GM12878 (cell line): ENCODE measurements at places on chromosomes 2 and 18.

GRCh38 chr18:13245481-13246000 is 27.0 kb downstream of the LDLRAD4 start:
- no peak for DNase-seq

DNA sequence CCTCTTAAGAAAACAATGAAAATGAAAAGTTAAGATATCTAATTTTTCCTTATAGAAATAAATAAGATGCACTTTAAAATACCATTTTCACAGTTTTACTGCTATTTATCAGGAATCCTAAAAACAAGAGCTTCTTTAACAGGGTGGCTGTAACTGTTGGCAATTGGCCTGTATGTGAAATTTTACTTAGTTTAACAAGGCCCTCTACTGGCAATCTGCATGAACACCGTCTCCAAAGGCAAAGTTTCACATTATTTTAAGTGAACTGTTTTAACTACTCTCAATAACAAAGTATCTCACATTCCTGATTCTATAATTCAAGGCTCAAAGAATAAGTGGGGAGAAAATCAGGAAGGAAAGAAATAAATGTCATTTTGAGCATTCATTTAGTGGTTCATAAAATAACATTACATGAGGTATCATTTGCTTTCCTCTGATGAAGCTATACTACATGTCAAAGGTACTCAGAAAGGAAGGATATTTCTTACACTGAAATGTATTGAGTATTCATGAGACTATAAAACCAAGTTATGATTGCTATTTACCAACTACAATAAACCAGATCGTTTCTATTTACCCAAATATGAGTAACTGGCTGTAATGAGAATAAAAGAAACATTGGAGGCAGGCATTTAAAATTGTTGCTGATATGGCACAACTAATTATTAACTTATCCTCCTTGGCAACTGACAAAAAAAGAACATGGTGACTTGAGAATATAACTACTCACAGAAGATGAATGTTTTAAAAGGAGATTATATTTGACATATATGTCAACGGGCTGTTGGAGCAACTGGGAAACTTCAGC is 7.0 kb downstream of the NCKAP5 start:
- no peak for DNase-seq

DNA sequence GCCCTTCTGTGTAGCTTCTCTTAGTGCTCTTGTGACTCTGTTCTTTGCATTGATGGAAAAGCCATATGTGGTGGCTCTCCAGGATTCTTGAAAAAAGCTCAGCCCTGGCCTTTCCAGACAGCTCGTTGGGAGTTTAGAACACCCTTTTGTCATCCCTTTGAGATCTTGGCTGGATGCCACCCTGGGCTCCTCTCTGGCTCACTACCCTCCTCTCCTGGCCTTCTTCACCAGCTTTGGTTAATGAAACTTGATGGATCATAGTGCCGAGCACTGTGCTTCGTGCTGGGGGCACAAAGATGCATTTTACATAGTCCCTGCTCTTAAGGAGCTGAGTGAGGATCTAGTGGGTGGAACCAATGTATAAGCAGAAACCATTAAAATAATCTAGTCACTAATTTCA is 15.6 kb upstream of the FHOD3 start:
- no peak for DNase-seq

GRCh38 chr2:150166313-150167051 is 321.0 kb downstream of the RND3 start:
- DNase-seq: no peak

GRCh38 chr2:195270466-195271039 is 386.5 kb upstream of the SLC39A10 start:
- DNase-seq: no peak

- no peak for DNase-seq
These were observed 364.5 kb downstream of the PARD3B start for GRCh38 chr2:204909791-204910190.

DNA sequence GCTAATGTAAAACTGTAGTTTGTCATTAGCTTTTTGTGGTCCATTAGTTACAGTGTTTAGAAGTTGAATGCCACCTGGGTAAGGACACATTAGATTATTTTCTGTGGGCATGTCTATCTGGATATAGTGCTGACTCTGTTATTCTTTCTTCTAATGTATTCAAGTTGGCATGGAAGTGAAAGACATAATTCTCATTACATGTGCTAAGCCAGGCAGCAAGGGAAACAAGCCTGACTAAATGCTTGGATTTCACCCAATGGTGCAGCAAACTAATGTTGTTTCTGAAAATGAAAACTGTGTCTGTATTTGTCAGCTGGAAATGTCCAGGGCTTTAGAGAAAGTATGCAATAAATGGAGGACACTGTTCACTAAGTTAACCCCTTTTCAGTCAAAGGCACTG is 100.7 kb downstream of the NUP35 start:
- no peak for DNase-seq

DNA sequence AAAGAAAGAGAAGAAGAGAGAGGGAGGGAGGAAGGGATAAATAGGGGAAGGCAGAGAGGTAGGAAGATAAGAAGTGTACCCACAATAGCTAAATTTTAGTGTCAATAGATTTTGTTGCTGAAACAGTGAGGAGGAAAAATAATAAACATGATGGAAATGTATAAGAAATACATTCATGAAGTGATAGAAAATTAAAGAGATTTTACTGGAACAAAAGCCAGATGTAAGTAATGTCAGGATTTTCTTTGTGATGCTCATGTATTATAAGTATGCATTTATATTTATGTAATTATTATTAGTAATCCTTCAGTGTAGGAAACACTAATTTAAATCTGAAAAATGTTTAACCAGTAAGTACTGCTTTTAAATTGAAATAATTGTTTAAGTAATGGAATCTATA is 1125.2 kb upstream of the FANCL start:
- DNase-seq: no peak

DNA sequence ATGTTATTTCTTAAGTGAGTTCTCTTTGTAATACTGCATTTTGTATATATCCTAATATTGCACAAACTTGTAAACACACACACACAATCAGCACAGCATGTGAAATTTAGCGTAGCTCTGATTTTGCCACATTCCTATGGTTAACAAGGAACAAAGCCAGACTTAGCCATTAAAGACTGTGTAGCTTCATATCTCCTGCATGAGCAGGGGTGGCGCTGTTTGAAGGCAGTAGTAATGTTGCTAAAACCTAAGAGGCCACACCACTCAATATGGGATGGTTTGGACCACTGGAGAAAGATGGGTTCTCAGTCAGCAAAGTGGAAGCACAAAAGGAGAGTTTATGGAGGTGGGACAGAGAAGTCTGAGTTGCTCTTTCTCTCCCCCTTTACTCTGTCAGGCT is 61.1 kb upstream of the RND3 start:
- no peak for DNase-seq

DNA sequence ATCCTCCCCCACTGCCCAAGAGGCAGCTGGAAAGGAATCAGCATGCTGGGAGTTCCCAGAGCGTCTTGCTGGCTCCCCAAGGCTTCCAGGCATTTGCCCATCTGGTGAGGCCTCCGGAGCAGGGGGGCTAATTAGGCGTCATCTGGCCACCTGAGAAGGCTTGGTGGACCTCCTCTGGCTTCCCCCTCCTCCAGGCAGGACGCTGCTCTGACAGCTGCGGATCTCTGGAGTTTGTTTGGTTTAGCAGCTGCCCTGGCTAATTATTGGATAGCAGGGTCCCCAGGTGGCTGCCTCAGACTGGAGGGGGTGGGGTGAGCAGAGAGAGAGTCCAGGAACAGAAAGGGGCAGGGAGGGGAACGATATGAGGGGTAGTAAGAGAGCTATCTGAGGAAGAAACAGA is 425.2 kb upstream of the MEX3C start:
- no peak for DNase-seq

DNA sequence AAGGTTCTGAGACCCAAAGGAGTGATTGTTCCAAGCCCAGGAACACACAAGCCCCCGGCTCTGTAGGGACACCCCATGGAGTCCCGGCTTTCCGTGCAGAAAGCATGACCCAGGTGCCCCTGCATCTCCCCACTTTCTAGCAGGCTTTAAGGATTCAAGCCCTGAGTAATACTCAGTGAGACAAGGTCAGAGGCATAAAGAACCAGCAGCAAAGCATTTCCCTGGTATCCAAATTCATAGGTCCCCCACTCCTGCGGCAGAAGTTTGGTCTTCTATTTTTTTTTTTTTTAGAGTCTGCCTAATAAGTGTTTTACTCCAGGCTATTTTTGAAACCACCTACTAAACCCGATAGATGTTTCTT is 16.3 kb downstream of the TSHZ1 start:
- no peak for DNase-seq

DNA sequence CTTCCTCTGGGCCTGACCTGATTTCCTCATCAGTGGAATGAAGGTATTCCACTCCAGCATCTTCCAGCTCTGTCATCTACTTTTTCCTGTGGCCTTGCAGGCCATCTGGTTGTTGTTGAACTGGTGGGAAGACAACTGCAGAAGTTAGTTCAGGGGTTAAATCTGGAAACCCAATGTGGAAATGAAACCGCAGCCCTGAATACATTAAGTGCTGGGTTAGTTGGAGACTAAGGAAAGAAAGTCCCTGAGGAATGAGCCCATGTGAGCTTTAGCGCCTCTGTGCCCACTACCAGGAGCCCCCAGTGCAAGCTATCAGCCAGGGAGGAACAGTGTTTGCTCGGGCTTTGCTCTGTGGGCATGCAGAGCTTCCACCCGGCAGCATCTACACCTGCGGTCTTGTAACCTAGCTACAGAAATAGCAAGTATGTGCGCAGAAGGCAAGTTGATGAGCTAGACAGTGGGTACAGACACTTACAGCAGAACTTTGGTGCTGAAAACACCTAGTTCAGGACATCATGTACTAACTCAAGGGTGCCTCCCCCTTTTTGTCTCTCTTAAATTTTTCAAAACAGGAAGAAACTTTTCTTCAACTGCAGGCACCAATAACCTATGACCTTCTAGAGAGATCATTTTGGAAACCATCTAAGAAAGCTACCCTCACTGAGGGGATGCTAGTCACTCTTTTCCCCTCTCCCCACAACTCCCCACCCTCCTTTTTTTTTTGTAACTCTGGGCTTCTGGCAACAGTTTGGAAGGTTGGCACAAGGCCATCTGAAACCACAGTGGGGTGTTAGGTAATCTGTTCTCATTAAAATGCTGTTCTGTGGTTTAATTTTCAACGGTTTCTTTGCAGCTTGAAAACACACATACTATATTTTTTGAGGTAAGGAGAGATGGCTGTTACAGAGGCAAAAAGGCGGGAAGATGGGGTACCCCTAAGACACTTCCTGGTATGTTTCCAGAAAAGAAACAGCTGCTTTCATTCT is 18.3 kb upstream of the CXCR4 start:
- no peak for DNase-seq

DNA sequence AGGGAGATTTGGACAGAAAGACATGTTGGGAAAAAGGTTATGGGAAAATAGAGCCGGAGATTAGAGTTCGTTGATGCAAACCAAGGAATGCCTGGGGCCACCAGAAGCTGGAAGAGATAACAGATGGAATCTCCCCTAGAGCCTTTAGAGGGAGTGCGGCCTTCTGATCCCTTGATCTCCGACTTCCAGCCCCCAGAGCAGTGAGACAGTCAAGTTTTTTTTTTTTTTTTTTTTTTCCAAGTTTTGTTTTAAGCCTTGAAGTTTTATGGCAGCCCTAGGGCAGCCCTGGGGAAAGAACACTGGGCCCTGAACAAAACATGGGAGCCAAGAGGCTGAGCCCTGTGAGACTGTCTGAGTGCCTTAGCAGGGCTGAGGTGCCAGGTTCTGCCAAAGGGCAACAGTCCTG is 6.5 kb downstream of the DGKD start:
- no peak for DNase-seq

GRCh38 chr2:128779301-128780095 is 460.8 kb upstream of the HS6ST1 start:
- no peak for DNase-seq

DNA sequence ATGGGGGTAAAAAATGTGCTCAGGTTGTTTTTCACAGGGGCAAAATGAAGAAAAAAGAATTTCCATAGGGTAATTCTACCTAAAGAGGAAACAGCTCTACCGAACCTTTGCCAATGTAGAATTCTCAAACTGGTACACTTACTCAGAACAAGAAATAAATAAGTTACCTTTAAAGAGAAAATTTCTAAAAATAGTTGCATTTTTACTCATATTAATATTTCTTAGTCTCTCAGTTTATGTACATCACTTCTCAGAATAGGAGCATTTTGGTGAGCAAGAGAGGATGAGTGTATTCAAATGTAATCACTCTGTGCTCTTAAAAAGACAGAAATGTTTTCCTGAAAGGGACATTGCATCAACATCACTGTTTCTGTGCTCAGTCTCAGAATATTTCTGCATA is 574.7 kb upstream of the SLC8A1 start:
- no peak for DNase-seq

GRCh38 chr2:203583084-203583695 is 48.1 kb upstream of the RAPH1 start:
- DNase-seq: no peak

DNA sequence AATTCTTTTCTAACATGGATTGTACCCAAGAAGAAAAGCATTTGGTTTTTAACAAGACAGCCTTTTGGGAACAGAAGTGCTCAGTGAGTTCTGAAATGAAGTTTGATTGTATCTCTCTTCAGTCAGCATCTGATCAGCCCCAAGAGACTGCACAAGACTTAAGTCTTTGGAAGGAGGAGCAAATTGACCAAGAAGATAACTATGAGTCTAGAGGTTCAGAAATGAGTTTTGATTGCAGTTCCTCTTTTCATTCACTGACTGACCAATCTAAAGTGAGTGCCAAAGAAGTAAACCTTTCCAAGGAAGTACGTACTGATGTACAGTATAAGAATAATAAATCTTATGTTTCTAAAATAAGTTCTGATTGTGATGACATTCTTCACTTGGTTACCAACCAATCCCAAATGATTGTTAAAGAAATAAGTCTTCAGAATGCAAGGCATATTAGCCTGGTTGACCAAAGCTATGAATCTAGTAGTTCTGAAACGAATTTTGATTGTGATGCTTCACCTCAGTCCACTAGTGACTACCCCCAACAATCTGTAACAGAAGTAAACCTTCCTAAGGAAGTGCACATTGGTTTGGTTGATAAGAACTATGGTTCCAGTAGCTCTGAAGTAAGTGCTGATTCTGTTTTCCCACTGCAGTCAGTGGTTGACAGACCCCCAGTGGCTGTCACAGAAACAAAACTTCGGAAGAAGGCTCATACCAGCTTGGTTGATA is 31.2 kb downstream of the ZDBF2 start:
- DNase-seq: peak; percentile 11

GRCh38 chr2:108548208-108549003 is 14.1 kb downstream of the LIMS1 start:
- no peak for DNase-seq

DNA sequence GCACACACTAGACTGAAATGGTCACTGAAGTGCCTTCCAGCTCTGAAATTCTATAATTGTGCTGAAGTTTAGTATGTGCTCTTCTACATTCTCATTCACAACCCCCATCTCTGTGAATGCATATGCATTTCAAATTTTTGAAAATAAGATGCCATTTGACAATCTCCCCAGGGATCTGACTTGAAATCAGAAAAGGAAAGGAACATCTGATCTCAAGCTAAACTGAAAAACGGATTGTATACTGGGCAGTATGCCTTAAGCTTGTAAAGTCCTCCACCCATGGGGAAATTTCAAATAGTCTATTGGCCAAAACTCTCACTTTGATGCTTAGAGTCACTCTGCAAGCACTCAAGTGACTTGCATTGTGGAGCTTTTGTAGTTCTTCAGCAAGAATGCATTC is 22.9 kb downstream of the FAP start:
- DNase-seq: no peak
